Naive B cell (primary cell): ENCODE measurements at places on chromosomes 4 and X. TPM values are rescaled to one million over a fixed set of nuclear protein-coding genes. Genes with fewer than 3 reads are reported as not detected.
A peak's percentile ranks its signal among the peaks of the same experiment; 100 is the strongest.

DNA sequence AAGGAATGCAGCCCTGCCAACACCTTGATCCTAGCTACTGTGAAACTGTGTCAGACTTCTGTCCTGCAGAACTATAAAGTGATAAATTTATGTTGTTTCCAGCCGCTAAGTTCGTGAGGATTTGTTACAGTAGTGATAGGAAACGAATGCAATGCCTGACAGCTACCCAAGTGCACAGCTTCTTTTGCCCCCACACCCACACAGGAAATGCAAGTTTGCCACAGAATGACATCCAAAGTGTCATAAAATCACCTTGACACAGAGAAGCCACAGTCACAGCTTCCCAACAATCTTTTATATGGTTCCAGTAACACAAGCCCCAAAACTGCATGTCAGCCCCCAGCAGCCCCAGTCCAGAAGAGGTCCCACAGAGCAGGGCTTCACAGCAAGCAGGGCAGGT is 216.9 kb upstream of the S100G start:
- peaks cover 28% of the 10 kb centered on the region for H3K27me3 ChIP-seq
- H3K4me3 ChIP-seq: no peak overlapping the region
- H3K4me1 ChIP-seq: no peaks in the 10 kb centered on the region
- H3K36me3 ChIP-seq: no peaks in the 10 kb centered on the region
- no peak for DNase-seq

- H3K27ac ChIP-seq: no peak overlapping the region
- no peaks in the 10 kb centered on the region for H3K4me1 ChIP-seq
- no peaks in the 10 kb centered on the region for H3K36me3 ChIP-seq
- peaks cover 6% of the 10 kb centered on the region for H3K27me3 ChIP-seq
- DNase-seq: no peak
- no peak overlapping the region for H3K4me3 ChIP-seq
Measured at GRCh38 chr4:123495530-123495929, 98.9 kb downstream of the SPRY1 start.

DNA sequence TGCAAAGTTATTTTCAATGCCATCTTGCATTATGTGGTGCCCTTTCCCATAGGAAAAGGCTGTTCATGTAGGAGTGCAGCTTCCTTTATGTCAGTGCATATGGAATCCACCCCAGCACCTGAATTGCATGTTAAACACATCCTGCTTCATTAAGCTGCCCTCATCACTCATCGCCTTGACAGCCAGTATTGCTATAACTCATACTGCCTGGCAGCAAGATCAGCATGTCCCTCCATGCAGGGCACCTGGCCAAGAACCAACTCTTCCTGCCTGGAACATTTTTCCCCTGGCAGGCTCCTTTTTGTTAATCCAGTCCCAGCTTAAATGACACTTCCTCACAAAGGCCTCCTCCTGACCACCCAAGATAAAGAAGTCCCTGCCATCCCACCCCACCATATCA is 23.5 kb upstream of the CA5B start:
- DNase-seq: no peak
- no peak overlapping the region for H3K27ac ChIP-seq
- no peak overlapping the region for H3K4me3 ChIP-seq
- H3K36me3 ChIP-seq: peaks cover 14% of the 10 kb centered on the region

- DNase-seq: no peak
- H3K27me3 ChIP-seq: peaks cover 49% of the 10 kb centered on the region
- no peak overlapping the region for H3K27ac ChIP-seq
- H3K4me3 ChIP-seq: no peak overlapping the region
- peaks cover 40% of the 10 kb centered on the region for H3K4me1 ChIP-seq
Measured at GRCh38 chr4:38510201-38510600, 153.8 kb upstream of the KLF3 start.

- no peak overlapping the region for H3K4me3 ChIP-seq
- H3K4me1 ChIP-seq: no peaks in the 10 kb centered on the region
- no peak for DNase-seq
- peaks cover 8% of the 10 kb centered on the region for H3K36me3 ChIP-seq
Measured at GRCh38 chr4:8391972-8392371, 48.6 kb downstream of the ACOX3 start.

DNA sequence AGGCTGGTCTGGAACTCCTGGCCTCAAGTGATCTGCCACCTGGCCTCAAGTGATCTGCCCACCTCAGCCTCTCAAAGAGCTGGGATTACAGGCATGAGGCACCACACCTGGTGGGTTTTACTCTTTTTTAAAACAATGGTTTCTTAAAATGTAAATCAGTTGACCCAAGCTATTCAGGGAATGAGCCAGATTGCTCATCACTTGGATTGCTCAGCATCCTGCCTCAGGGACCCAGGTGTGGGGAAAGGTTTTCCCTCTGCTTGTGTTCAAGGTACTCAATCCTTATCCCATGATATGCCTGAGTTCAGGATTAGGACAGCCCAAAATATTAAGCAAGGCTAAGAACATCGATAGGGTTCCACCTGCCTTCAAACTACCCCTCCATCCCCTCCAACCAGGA is 67.4 kb downstream of the CHRNA9 start:
- no peaks in the 10 kb centered on the region for H3K27me3 ChIP-seq
- H3K4me3 ChIP-seq: no peak overlapping the region

DNA sequence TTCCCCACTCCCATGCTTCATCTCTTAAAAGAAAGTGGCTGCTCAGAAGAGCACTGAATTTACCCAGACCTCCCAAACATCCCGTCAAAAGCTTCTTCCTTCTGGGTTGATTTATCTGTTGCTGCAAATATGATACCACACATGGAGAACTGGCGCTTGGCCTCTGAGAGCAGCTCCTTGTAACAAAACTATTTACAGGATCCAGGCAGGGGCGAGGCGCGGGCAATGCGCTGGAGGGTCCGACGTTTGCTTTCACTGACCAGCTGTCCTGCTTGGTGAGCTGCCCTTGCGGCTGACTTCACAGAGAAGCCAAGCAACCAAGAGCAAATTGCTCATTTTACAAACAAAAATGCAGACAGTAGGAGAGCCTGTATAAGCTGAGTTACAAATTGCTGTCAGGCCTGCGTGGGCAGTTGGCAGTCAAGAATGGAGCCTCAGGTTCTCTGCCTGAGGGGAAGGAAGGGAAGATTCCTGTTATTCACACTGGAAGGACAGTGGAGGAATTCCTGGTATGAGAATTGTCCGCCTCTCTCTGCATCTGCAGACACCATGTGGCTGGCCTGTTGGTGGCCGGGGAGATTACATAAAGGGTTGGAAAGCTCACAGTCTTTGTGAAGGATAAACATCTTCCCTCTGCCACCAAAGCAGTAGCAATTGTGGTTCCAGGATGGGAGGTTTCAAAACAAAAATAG is 192.2 kb upstream of the LEF1 start:
- no peak for DNase-seq
- no peak overlapping the region for H3K27ac ChIP-seq
- H3K4me3 ChIP-seq: no peak overlapping the region
- peaks cover 8% of the 10 kb centered on the region for H3K27me3 ChIP-seq

GRCh38 chr4:108937066-108937465 is 174.2 kb upstream of the ETNPPL start:
- H3K27ac ChIP-seq: no peak overlapping the region
- H3K4me1 ChIP-seq: no peaks in the 10 kb centered on the region
- no peaks in the 10 kb centered on the region for H3K36me3 ChIP-seq
- no peaks in the 10 kb centered on the region for H3K27me3 ChIP-seq
- no peak overlapping the region for H3K4me3 ChIP-seq
- DNase-seq: no peak

GRCh38 chr4:65983061-65983460 is 312.8 kb upstream of the EPHA5 start:
- no peaks in the 10 kb centered on the region for H3K4me1 ChIP-seq
- H3K4me3 ChIP-seq: no peak overlapping the region
- H3K36me3 ChIP-seq: no peaks in the 10 kb centered on the region
- H3K27ac ChIP-seq: no peak overlapping the region
- DNase-seq: no peak

DNA sequence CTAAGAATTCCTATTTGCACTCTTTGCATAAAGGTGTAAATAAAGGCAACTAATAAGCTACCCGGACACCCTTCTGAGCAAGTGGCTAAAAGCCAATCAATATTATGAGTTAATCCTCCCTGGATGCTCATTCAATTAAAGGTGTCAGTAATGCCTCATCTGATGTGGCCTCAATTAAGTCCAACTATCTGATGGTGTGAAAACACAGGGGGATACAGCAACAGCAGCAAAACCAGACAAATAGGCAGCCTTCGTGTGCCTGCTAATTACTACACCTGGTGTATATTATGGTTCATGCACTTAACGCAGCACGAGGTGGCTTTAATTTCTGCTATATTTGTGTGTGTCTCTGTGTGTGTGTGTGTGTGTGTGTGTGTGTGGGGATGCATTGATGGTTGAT is 244.4 kb downstream of the DCLK2 start:
- H3K4me1 ChIP-seq: no peaks in the 10 kb centered on the region
- no peak for DNase-seq
- peaks cover 35% of the 10 kb centered on the region for H3K36me3 ChIP-seq

- peak overlapping the region; percentile 33 for H3K4me3 ChIP-seq
- no peaks in the 10 kb centered on the region for H3K36me3 ChIP-seq
- peaks cover 5% of the 10 kb centered on the region for H3K4me1 ChIP-seq
Measured at GRCh38 chrX:74922922-74923543, 2.2 kb downstream of the NEXMIF start.

DNA sequence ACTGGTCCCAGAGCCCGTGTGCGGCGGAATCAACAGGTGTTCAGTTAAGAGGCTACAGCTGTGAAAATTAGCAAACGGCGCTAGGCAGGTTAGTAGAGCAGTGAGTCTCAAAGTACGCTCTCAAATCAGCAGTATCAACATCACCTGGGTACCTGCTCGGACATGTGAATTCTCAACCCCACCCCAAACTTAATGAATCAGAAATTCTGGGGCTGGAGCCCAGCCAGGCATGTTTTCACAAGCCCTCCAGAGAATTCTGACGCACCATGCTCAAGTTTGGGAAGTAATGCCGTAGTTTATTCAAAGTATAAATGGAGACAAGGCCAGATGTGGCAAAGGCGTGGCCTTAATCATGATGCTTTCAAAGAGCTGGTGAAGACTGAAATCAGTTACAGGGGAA is 58.2 kb upstream of the PTCHD1 start:
- DNase-seq: no peak
- H3K4me1 ChIP-seq: no peaks in the 10 kb centered on the region
- H3K4me3 ChIP-seq: no peak overlapping the region
- no peak overlapping the region for H3K27ac ChIP-seq
- no peaks in the 10 kb centered on the region for H3K36me3 ChIP-seq

GRCh38 chr4:40256329-40256728 is 59.5 kb downstream of the RHOH start:
- H3K4me3 ChIP-seq: no peak overlapping the region
- no peaks in the 10 kb centered on the region for H3K36me3 ChIP-seq
- no peak overlapping the region for H3K27ac ChIP-seq
- H3K4me1 ChIP-seq: peaks cover 52% of the 10 kb centered on the region
- H3K27me3 ChIP-seq: no peaks in the 10 kb centered on the region

DNA sequence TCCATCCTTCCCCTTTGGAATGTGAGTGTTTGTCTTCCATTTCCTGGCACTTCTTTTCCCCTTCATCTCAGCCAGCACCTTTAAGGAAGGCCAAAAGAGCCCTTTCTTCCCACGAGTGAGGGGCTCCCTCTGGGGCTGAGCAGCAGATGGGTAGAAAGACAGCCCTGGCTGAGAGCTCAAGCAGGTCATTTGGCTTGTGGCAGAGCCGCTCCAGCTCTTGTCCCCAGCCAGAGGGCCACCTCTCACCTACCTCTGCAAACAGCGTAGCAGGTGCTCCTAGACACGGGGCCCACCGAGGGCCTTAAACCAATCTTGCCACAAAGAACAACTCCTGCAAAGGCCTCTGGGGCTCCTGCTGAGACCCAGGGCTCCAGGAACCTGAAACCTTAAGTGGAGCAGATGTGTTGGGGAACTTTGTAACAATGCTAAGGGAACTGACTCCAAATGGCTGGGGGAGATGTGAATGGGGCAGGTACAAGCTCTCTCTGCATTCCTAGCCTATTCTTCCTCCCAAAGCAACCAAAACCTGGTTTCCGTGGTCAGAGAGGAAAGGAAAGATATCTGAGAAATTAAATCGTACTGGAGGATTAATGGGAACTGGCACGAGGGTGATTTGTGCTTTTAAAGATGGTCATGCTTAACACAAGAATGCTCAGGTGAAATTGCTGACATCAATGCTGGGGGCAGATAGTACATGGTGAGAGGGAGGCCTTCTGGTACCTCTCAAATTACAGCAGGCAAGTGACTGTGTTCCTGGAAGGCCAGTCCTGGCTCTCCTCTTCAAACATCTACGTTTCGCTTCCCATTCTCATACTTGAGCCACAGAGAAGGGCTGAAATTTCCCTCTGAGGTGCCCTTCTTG is 27.0 kb downstream of the TFDP3 start:
- no peaks in the 10 kb centered on the region for H3K27me3 ChIP-seq
- peak overlapping the region; percentile 24 for H3K27ac ChIP-seq
- no peak overlapping the region for H3K4me3 ChIP-seq
- no peaks in the 10 kb centered on the region for H3K36me3 ChIP-seq

DNA sequence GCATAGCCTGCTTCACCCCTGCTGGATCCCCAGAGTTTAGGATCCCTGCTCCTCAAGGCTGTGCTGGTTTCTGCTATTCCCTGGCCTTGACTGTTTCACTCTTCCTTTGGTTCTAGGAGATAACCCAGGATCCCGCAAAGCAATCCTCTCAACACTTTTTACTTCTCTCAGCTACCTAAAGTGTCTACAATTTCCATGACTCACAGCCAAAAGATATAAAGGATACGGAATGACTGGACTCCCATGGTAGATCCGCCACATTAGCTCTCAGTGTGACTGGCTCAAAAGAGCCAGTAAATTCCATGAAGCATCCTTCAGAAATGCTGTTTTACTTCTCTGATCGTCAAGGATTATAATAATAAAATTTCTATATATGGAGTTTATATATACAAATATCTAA is 66.3 kb upstream of the TMEM164 start:
- H3K4me1 ChIP-seq: no peaks in the 10 kb centered on the region
- H3K27ac ChIP-seq: no peak overlapping the region
- H3K4me3 ChIP-seq: no peak overlapping the region
- peaks cover 7% of the 10 kb centered on the region for H3K27me3 ChIP-seq

GRCh38 chr4:185396724-185397385 is at the start of gene ANKRD37:
ANKRD37 (plus strand) TSS chr4:185396841; CDS start chr4:185396924, 83 bp downstream.
- peak within 1 kb of the TSS; percentile 99 for H3K27ac ChIP-seq
- H3K4me1 ChIP-seq: peaks cover 23% of the 10 kb centered on the region
- no peak for DNase-seq

GRCh38 chr4:95217197-95217596 is 331.6 kb downstream of the UNC5C start:
- no peak for DNase-seq
- no peaks in the 10 kb centered on the region for H3K4me1 ChIP-seq
- H3K4me3 ChIP-seq: no peak overlapping the region
- H3K36me3 ChIP-seq: no peaks in the 10 kb centered on the region
- H3K27ac ChIP-seq: no peak overlapping the region

Gene SPACA5
- not detected for polyA plus RNA-seq

Gene ZNF280C
- polyA plus RNA-seq: 3.0 TPM

Gene CCDC120
- not detected for polyA plus RNA-seq

Gene PCDH10
- polyA plus RNA-seq: not detected

Gene TRPC5OS
- not detected for polyA plus RNA-seq
